ENCODE measurements at places on chromosomes 4 and X.

- no peak for DNase-seq
These were observed 275.5 kb upstream of the BOD1L1 start for GRCh38 chr4:13903061-13903460.

DNA sequence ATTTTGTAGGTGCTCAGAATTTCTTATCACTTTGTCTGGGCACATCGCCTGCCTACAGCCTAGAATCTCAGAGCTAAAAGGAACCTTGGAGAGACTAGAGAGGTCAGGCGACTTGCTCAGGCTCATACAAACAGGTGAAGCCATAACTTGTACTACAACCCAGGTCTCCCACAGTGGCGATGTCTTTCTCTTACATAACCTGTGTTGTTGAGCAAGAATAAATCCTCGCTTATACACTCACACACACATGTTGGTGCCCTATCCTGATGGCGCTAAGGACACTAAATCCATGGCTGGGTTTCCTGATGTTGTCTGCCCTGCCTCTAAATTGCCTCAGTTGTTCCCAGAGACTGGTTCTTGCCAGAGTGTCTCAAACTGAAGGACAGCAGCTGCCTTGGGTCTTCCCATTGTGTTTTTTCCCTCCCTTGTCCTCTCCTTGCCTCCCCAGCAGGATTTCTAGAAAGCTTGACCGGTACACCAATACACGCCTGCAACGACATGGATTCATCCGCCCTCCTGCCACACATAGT lies 1.6 kb downstream of the TSC22D3 start:
- no peak for DNase-seq

GRCh38 chr4:110165382-110166286 lies 32.8 kb downstream of the ELOVL6 start:
- DNase-seq: peak; percentile 75

DNA sequence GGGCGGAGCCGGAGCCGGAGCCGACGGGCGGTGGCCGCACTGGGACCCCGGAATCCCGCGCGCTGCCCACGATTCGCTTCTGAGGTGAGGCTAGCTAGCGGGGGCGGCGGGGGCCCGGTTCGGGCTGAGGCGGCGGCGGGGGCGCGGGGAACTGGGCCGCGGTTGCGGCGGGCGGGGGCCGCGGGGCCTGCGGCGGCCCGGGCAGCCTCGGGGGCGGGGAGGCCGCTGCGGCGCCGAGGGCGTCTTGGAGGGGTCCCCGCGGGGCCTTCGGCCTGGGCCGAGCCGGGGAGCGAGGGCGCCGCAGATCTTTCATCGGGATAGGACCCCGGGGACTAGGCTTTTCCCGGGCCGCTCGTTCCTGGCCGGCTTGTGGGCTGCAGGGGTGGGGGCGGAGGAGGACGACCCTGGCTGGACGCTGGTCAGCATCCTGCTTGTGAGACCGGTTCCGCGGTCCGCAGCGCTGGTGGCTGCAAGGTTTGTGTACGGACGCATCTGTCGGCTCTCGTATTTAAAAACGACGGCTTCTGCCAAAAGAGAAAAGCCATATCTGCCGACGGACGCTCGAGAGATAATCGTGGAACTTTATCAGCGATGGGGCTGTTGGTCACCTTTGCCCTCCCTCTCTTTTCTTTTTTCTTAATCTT lies 419 bp downstream of the ADD1 start:
- DNase-seq: peak; percentile 37

DNA sequence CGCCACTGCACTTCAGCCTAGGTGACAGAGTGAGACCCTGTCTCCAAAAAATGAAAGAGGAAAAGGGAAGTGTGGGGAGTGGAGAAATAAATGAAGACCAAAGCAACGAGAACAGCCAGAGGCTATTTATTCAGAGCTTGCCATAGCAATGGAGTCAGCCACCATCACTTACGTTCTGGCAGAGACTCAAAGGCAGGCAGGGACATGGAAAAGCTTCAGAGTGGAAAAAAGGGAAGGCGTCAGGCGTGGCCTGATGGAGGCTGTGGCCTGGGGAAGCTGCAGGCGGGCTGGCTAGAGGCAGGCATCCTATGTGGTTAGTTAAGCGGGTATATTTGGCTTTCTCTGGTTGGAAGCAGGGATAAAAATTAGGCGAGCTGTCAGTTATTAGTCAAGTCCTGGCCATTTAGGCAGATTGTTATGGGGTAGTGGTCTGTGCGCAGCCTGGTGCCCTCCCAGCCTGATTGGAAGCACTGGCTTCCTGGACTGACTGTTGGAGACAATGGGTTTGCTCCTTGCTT lies 73.3 kb downstream of the DCTD start:
- no peak for DNase-seq

GRCh38 chr4:26220696-26221095 lies 100.1 kb upstream of the RBPJ start:
- DNase-seq: no peak

- no peak for DNase-seq
These were observed 19.9 kb downstream of the ANK2 start for GRCh38 chr4:113069212-113069892.

DNA sequence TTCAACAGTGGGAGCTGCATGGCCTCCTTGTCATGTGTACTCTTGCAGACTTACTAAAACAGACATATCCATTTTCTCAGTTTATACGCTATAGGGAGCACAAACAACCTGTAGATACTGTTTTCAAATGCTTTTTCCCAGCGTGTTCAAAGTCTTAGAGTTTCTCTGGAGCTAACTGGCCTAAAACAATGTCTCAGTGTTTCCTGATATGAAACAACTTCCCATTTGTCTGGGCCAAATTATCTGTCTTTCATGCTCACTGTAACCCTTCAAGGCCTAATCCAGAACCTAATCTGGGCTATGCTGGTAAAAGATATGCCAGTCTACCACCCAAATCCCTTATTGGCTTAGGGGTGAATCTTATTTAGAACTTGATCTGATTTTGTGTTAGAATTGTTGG lies 38.8 kb downstream of the RAB40A start:
- DNase-seq: no peak

DNA sequence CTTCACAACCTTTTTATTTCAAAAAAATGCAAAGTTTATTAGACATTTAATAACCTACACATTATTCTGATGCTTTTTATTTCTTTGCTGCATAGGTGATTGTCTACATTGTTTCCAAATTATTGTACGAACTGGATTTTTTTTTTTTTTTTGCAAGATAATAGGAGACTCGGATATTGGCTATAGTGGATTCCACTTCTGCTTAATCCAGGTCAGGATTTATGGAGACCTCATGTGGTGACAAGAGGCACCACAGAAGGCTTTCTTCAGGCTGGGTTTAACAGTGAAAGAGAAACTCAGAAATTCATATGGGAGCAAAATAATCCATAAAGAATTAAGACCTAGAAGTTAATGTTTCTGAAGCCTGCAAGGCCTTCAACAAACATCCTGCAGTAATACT lies 2.4 kb upstream of the SLIT2 start:
- DNase-seq: no peak

GRCh38 chr4:121177246-121178137 lies 13.4 kb upstream of the TNIP3 start:
- DNase-seq: no peak

GRCh38 chrX:13415509-13415908 lies 95.7 kb upstream of the ATXN3L start:
- no peak for DNase-seq

DNA sequence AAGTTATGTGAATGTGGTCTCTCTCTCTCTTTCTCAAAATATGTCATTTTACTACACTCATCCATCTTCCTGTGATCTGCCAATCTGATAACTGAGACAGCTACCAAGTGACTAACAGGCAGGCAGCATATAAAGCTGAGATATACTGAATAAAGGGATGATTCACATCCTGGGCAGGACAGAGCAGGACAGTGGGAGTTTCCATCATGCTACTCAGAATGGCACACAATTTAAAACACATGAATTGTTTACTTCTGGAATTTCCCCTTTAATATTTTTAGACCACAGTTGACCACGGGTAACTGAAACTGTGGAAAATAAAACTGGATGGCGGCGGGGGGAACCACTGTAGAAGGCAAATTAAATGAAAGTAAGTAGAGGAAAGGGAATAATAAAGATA lies 58.6 kb upstream of the DCTD start:
- peak; percentile 93 for DNase-seq

DNA sequence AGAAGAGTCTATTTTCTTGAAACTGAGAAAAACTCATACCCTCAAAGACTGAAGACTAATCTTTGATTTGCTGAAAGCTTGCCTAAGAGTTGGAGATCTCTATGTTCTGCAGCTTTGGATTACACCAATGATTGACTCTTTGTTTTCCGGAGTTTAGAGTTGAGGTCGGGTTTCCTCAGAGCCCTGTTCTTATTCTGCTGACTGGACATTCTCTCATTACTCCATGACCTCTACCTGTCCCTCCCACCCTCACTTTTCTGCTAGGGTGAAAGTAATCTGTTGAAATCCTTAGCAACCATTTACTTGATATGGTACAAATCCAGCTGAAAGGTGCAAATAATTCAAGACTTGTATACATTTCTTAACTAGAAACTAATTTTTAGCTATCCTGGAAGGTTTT lies 421.5 kb upstream of the FRG1 start:
- DNase-seq: no peak

- no peak for DNase-seq
These were observed 718.8 kb downstream of the KLHL13 start for GRCh38 chrX:117397844-117398243.

DNA sequence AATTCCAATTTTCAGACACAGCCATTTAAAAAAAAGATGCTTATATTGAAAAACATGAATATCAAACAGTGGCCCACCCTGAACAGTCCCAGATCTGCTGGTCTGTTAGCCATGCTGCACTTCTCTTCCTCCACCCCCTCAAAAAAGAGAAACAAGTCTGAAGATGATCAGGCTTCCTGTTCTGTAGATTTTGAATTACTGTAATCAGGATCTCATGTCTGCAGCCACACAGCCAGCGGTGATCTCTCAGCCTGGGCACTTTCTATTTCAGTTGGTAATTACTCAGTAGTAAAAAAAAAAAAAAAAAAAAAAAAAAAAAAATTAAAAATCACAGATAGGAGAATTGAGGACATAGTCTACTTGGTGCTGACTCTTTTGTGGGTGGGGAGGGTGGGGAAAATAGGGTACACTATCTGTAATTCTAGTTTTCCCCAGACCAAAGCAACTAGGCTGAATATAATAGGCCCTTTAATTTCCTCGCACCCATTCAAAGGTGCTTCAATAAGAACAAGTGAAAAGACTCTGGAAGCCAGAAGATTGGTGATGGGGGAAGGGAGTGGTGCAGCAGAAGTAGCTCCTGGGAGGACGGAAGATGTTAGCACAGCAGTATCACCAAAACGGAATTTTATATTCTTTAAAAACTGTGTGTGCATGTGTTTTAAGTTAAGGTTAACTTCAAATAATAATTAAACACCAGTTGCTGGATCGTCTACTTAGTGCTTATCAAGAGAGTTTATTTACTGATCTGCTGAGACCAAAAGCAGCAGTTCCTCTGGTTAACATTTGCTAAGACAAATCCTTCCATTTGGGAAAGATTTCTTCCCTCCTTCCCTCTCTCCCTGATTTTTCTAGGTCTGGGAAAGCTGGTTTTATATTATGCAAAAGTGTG lies 47.0 kb downstream of the SPRY1 start:
- DNase-seq: no peak

GRCh38 chrX:84205276-84205675 lies 17.3 kb upstream of the RPS6KA6 start:
- no peak for DNase-seq

- no peak for DNase-seq
These were observed 19.1 kb upstream of the TMEM165 start for GRCh38 chr4:55376698-55377097.

DNA sequence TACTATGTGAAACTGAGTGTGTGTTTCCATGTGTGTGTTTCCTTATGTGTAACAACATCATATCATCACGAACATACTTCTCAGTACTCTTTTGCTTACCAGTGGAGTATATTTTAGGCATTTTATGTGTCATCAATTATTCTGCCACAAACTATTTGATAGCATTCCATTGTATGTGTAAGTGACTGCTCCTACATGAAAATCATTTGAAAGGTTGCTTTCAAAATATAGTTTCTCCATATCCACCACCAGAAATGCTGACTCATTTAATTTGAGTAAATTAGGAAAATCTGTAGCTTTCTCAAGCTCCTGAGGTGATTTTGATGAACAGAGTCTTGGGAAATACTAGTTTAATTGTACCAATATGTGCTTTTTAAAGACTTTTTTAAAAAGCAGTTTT lies 376.2 kb downstream of the PCDH18 start:
- no peak for DNase-seq

GRCh38 chr4:174828845-174829701 lies at the start of gene GLRA3:
TSS of gene GLRA3 (minus strand) at chr4:174829247. CDS start at chr4:174828811, 436 bp downstream.
- DNase-seq: peak; percentile 36

DNA sequence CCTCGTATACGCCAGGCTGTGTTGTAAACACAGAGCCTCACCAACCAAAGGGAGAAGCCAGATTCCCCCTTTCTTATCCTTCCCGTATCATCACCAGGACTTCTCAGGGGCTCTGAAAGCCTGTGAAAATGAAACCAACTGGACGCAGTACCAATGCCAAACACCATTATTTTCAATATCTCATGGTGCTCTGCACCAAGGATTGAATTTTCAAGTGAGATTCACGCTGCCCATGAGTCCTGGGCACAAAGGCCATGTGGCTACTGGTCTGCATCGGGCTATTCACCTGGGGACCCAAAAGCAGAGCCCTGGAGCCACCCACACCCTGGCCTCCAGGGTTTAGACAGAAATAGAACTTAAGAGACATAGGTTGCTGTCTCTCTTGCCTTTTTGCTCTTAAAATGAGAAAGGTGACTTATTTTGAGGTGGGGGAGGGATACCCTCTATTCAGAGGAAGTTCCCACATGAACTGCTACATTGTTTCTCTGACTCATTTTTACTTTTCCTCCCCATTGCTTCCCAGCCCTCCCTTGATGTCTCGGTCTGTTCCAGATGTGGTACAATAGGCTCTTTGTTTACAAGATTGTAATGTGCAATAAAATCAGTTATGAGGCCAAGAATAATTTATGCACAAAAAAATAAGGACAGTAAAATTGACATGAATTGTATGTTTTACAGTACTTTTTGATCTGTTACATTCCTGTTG lies 55.4 kb downstream of the MAML3 start:
- DNase-seq: peak; percentile 95

- DNase-seq: no peak
These were observed 96.5 kb downstream of the ARHGAP10 start for GRCh38 chr4:147828331-147828905.

GRCh38 chrX:54301516-54301915 lies 56.3 kb downstream of the WNK3 start:
- no peak for DNase-seq

DNA sequence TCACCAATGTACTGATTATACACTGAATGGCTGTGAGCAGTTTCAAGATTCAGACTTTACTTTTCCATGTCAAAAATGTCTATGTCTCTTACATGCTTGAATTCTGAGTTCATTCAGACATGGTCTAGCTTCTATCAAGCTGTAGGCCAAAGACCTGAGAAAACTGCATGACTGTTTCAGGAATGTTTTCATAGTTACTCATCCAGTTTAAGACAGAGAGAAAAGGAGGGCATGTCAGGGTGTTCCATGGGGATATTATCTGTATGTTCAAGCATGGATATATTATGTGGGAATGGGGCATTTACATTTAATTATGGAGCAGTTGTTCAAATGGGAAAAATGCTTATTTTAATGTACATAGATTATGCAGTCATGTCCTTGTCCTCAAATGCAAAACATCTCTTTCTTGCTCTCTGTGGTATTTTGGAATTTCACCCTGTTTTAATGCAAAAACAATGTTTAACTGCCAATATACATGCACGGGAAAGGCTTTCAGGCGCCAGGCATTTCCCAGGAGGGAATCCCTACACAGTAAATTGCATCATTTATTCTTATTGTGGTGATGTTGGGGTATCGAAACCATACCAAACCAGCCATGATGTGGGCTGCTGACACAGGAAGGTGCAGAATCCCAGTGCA lies 429.1 kb upstream of the INTU start:
- no peak for DNase-seq

Data from kidney capillary endothelial cell (primary cell).